T-helper 17 cell (primary cell): ENCODE measurements at places on chromosomes 5 and 9.

- DNase-seq: no peak
Observed at GRCh38 chr5:65874241-65874640, 52.1 kb upstream of the ERBIN start.

- no peak for DNase-seq
Observed at GRCh38 chr5:129508606-129509005, 48.5 kb downstream of the ADAMTS19 start.

- no peak for DNase-seq
Observed at GRCh38 chr9:73773896-73774295, 622.2 kb downstream of the ANXA1 start.

GRCh38 chr5:124708086-124708485 lies 38.4 kb downstream of the ZNF608 start:
- DNase-seq: no peak

GRCh38 chr9:116837018-116837989 lies 150.2 kb downstream of the TRIM32 start:
- no peak for DNase-seq

GRCh38 chr5:9630251-9630650 lies at the start of gene TAS2R1:
TAS2R1 (minus strand) TSS chr5:9630351; CDS start chr5:9630032, 319 bp downstream.
- DNase-seq: no peak

DNA sequence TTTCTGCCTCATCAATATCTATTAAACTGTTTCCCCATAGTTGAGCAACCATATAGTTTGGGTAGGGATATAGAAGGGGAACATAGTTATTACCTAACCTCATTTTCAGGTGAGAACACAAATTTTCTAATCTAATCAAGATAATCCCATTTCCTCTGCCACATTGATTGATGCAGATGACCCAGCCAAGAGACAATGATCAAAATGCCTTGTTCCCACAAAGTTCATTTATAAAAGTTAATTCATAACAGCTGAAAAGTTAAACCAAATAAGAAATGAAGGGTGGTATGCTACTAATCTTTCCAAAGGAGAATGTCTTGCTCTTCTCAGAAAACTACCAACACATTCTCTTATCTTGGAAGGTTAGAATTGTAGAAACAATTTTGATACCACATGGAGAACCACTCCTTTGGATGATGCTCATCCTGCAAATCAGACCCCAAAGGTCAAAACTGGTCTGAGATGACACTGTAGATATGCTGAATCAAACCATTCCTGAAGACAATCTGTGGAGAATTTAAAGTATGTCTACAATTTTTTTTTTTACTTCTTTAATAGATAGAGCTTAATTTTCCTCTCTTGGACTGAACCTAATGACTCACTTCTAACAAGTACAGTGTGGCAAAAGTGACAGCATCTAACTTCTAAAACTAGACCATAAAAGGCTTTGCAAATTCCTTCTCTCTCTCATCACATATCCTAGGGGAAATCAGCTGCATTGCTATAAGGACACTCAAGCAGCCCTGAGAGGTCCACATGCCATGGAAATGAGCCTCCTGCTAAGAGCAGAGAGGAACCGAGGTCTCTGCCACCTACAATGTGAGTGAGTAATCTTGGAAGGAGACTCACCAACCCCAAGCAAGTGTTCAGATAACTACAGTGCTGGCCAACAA lies 586.7 kb upstream of the TUSC1 start:
- DNase-seq: no peak
